ENCODE measurements at places on chromosomes 2 and 18. TPM values are rescaled to one million over a fixed set of nuclear protein-coding genes. Genes with fewer than 3 reads are reported as not detected.

Gene SLC9A2
- total RNA-seq: not detected

Gene FIGN
- total RNA-seq: 17.7 TPM

Gene IL1R1
- total RNA-seq: 70.8 TPM

Gene MAPRE2
- total RNA-seq: 18.9 TPM

Gene SP140
- total RNA-seq: 1.1 TPM

- no peak for DNase-seq
These were observed 246.1 kb upstream of the TNP1 start for GRCh38 chr2:217105733-217106649.

- no peak for DNase-seq
These were observed 93.2 kb downstream of the CACNB4 start for GRCh38 chr2:152005607-152006006.

DNA sequence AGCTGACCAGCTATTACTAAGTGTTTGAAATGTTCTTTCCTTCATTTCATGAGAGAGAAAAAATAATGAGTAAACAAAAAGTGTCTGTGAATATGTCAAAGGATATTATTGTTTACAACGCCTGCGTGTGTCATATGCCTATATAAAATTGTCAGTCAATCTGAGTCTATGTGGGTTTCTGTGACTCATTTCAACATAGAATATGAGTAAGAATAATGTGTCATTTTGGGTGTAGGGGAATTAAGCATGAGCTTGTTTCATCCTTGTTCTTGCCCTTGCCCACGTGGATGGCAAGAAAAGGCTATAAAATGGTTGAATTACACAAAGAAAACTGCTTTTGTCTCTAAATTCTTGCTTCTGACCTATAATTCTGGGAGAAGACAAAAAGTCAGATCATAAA, 466.0 kb downstream of the PTH2R start:
- DNase-seq: no peak
